ENCODE measurements at places on chromosomes 5 and 9.

GRCh38 chr9:77912895-77913693 lies 118.5 kb downstream of the GNAQ start:
- no peak for DNase-seq

- DNase-seq, result no peak
Measured at GRCh38 chr9:7229571-7229970, 471.8 kb downstream of the KDM4C start.

DNA sequence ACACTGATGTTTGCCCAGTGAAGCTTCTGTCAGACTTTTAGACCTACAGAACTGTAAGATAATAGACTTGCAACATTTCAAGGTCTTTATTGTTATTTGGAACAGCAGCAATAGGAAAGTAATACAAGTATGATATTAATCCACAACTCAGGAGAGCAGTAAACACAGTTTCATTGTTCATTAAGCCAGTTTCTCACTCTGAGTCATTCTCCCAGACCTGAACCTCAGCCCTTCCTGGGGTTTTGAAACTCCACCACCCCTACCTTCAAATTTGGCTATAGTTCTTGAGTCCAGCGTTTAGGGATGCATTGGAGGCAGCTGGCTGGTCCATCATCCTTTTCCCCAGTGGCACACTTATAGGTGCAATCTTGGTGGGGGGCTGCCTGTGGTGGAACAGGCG lies 203.2 kb downstream of the RAB3C start:
- DNase-seq, result no peak

- peak; percentile 24 for DNase-seq
Measured at GRCh38 chr5:43274435-43275114, 38.6 kb downstream of the HMGCS1 start.

DNA sequence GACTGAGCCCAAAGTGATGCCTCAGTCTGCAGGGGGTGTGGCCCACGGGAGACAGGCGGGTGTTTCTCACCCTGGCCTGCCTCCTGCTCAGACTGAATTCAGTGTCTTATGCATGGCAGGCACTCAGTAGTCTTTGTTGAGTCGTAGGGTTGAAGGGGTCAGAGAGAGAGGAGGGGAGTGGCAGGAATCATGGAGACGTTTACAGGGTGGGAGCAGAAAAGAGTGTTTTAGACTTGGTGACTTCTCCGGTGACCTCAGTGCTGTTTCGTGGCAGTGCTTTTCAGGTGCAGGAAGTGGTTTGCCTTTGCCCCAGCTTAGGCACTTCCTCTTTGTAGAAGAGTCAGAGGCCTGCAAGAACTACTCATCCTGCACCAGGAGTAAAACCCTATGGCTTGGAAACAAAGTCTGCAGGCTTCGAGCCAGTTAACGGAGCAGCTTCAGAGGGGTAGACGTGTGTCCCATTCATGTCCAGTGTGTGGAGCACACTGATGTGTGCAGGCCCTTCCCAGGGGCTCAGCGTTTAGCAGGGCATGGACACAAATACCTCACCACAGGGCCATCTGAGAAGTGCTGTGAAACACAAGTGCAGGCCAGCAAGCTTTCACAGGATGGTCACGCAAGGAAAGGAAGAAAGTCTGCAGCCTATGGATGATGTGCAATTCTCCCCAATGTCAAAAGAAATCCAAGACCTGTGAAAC lies 24.5 kb upstream of the SEMA4D start:
- no peak for DNase-seq

- DNase-seq, result no peak
Measured at GRCh38 chr9:123377211-123377971, 21.4 kb downstream of the CRB2 start.

Measured in iPS-NIHi11 (cell line).